Sigmoid colon (tissue), 7 donors: ENCODE measurements at places on chromosomes 12 and 14. TPM values are rescaled to one million over a fixed set of nuclear protein-coding genes. Genes with fewer than 3 reads are reported as not detected.

MSI1 gene
- polyA plus RNA-seq, result 1.2 TPM

- peak; percentile 97 for DNase-seq
- H3K4me1 ChIP-seq, result peaks cover 57% of the 10 kb centered on the region
- H3K36me3 ChIP-seq, result no peaks in the 10 kb centered on the region
- H3K4me3 ChIP-seq, result peak overlapping the region; percentile 69
- no peaks in the 10 kb centered on the region for H3K27me3 ChIP-seq
- H3K27ac ChIP-seq, result peak overlapping the region; percentile 89
These were observed 14.6 kb upstream of the NR4A1 start for GRCh38 chr12:52036587-52037171.

DNA sequence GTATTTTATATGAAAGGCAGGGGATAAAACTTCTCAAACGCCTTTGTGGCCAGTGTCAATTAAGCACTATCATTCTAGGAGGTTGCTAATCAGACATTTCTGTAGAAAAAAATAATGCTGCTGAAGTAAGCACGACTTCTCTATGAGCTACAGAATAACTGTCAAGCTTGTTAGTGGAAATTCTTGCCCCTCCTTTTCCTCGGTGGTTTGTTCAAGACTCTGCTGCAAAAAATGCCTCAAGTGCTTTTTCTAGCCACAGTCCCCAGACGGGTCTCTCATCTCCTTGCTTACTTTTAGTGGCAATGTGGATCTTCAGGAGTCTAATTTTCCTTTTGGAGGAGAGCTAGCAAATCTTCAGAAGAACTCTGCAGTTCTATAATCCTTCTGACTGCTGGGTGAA is 452.0 kb downstream of the FUT8 start:
- no peak for DNase-seq
- H3K27me3 ChIP-seq, result no peaks in the 10 kb centered on the region
- no peaks in the 10 kb centered on the region for H3K36me3 ChIP-seq
- no peak overlapping the region for H3K4me3 ChIP-seq
- no peaks in the 10 kb centered on the region for H3K4me1 ChIP-seq

DNA sequence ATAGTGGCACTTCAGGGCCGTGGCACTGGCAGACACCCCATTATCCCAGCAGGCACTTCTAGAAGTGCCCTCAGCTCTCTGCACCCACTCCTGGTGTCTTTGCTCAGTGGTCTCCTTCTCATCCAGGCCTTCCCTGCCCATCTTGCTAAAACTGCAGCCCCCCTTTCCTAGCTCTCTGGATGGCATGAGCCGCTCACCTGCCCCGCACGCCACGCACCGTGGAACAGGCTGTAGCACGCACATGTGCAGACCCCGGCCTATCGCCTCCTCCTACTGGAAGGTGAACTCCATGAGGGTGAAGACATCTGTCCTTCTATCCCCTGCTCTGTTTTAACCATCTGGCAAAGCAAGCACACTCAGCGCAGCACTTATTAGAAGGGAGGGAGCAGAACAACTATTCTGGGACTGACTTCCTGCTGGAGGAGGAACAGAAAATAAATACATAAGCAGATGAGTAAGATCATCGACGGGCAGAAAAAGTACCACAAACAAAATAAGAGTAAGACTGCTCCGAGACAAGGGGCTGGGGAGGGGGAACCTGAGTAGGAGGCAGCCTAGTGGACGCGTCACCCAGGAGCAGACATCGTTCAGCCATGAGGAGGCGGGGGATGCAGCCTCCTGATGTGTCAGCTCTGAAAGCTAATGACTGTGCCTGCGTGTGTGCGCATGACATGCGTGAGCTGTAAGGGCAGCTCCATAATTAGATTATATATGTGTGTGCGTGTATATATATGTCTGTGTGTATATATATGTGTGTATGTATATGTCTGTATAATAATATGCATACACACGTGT is 7.8 kb upstream of the FZD10 start:
- peaks cover 5% of the 10 kb centered on the region for H3K27me3 ChIP-seq
- no peak overlapping the region for H3K4me3 ChIP-seq
- H3K27ac ChIP-seq, result no peak overlapping the region
- no peak for DNase-seq
- no peaks in the 10 kb centered on the region for H3K4me1 ChIP-seq

DNA sequence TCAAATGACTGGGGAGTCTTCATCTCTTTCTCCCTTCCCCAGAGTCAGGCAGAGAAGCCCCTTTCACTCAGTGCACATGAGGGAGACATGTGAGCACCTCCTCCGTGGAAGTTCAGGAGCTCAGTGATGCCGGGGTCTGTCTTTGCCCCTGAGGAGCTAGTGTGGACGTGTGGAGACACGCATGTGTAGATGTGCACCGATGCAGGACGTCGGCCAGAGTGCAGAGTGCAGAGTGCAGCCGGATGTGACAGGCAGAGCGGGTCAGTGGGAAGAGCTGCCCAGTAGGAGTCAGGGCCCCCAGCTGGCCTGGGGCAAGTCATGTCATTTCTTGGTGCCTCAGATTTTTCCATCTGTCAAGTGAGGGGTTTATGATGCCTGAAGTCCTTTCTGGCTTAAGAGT is 20.7 kb downstream of the TSPAN9 start:
- no peak for DNase-seq
- H3K27ac ChIP-seq, result peak overlapping the region; percentile 49
- no peaks in the 10 kb centered on the region for H3K27me3 ChIP-seq
- peaks cover 23% of the 10 kb centered on the region for H3K4me1 ChIP-seq
- H3K36me3 ChIP-seq, result no peaks in the 10 kb centered on the region
- H3K4me3 ChIP-seq, result no peak overlapping the region

GRCh38 chr12:113207613-113208040 is 13.6 kb upstream of the TPCN1 start:
- H3K4me3 ChIP-seq, result no peak overlapping the region
- H3K27me3 ChIP-seq, result no peaks in the 10 kb centered on the region
- H3K27ac ChIP-seq, result peak overlapping the region; percentile 49
- no peaks in the 10 kb centered on the region for H3K4me1 ChIP-seq
- no peaks in the 10 kb centered on the region for H3K36me3 ChIP-seq
- no peak for DNase-seq

GRCh38 chr12:103326190-103326589 is 169.6 kb downstream of the C12orf42 start:
- no peaks in the 10 kb centered on the region for H3K27me3 ChIP-seq
- no peak for DNase-seq
- H3K36me3 ChIP-seq, result no peaks in the 10 kb centered on the region
- no peak overlapping the region for H3K27ac ChIP-seq
- H3K4me1 ChIP-seq, result no peaks in the 10 kb centered on the region

GRCh38 chr14:90562652-90563051 is 165.8 kb downstream of the CALM1 start:
- no peak overlapping the region for H3K27ac ChIP-seq
- H3K4me3 ChIP-seq, result no peak overlapping the region
- H3K36me3 ChIP-seq, result no peaks in the 10 kb centered on the region
- H3K27me3 ChIP-seq, result no peaks in the 10 kb centered on the region
- H3K4me1 ChIP-seq, result peaks cover 26% of the 10 kb centered on the region

- H3K27ac ChIP-seq, result no peak overlapping the region
- no peaks in the 10 kb centered on the region for H3K4me1 ChIP-seq
- H3K4me3 ChIP-seq, result no peak overlapping the region
- no peaks in the 10 kb centered on the region for H3K36me3 ChIP-seq
These were observed 55.1 kb downstream of the CMAS start for GRCh38 chr12:22100958-22101748.

- H3K4me3 ChIP-seq, result no peak overlapping the region
- H3K27ac ChIP-seq, result no peak overlapping the region
- no peaks in the 10 kb centered on the region for H3K27me3 ChIP-seq
- H3K4me1 ChIP-seq, result no peaks in the 10 kb centered on the region
- H3K36me3 ChIP-seq, result no peaks in the 10 kb centered on the region
These were observed 35.9 kb downstream of the BBS10 start for GRCh38 chr12:76312315-76312714.

- no peak overlapping the region for H3K4me3 ChIP-seq
- H3K27ac ChIP-seq, result no peak overlapping the region
- H3K4me1 ChIP-seq, result no peaks in the 10 kb centered on the region
These were observed 76.4 kb downstream of the RGS6 start for GRCh38 chr14:72008666-72009065.

DNA sequence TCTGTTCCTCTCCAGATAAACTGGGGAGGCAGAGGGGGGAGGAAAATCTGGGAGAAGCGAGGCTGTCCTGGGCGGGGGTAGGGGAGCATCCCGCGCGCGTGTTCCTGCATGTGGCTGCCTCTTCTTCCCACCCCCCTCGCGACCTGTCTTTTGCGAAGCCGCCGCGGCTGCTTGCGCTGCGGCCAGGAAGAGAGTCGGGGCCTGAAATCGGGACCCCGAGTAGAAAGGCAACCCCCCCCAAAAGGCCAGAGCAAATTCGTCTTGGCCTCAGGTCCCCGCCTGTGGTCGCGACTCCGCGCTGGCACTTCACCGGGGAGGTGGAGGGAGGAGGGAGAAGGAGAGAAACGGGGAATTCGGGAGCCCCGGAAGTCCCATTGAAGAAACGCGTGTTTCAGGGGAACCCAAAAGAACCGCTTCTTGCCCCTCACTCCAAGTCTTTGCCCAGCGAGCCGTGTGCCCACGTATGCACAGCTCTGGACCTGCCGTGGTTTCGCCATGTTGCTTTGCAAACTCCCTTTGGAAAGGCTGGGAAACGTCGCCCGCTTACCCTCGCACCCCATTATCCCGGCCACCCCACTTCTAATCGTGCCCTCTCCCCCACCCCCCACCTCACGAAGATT is 944 bp downstream of the CCND2 start:
- peak overlapping the region; percentile 82 for H3K4me3 ChIP-seq
- peaks cover 67% of the 10 kb centered on the region for H3K4me1 ChIP-seq
- DNase-seq, result peak; percentile 81

GRCh38 chr14:66238969-66239368 is 247.2 kb upstream of the CCDC196 start:
- H3K4me1 ChIP-seq, result no peaks in the 10 kb centered on the region
- no peaks in the 10 kb centered on the region for H3K27me3 ChIP-seq
- no peak overlapping the region for H3K4me3 ChIP-seq
- no peak for DNase-seq
- no peaks in the 10 kb centered on the region for H3K36me3 ChIP-seq

- peaks cover 29% of the 10 kb centered on the region for H3K36me3 ChIP-seq
- H3K27me3 ChIP-seq, result no peaks in the 10 kb centered on the region
- no peak overlapping the region for H3K27ac ChIP-seq
- no peak for DNase-seq
These were observed 7.7 kb downstream of the DCTN2 start for GRCh38 chr12:57539134-57539768.

DNA sequence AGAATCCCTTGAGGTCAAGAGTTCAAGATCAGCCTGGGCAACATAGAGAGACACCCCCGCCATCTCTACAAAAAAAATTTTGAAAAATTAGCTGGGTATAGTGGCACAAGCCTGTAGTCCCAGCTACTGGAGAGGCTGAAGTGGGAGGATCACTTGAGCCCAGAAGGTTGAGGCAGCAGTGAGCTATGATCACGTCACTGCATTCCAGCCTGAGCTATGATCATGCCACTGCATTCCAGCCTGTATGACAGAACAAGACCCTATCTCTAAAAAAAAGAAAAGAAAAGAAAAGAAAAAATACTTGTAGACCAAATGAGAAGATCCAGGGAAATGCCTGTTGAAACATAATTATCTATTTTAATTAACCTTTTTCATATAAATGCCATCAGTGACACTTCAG is 93.8 kb upstream of the MDM1 start:
- H3K4me1 ChIP-seq, result peaks cover 21% of the 10 kb centered on the region
- no peaks in the 10 kb centered on the region for H3K36me3 ChIP-seq
- no peak for DNase-seq
- H3K4me3 ChIP-seq, result no peak overlapping the region
- no peak overlapping the region for H3K27ac ChIP-seq

DNA sequence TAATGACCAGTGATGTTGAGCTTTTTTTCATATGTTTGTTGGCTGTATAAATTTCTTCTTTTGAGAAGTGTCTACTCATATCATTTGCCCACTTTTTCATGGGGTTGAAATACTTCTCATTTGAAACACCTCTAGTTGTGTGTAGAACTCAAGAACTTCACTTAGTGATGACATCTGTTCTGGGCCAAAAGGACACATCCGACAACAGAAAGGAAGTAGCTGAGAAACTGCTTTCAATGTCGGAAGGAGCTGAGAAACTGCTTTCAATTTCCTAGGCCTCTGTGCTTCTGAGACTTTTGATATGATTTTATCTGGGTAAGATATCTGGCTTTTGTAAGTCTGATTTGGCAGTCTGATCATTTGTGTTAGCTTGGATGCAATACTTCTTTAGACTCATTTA is 635.3 kb downstream of the TMTC2 start:
- no peak overlapping the region for H3K4me3 ChIP-seq
- DNase-seq, result no peak
- H3K27me3 ChIP-seq, result no peaks in the 10 kb centered on the region
- H3K36me3 ChIP-seq, result no peaks in the 10 kb centered on the region
- H3K27ac ChIP-seq, result no peak overlapping the region

CMA1 gene
- not detected for polyA plus RNA-seq

- peaks cover 76% of the 10 kb centered on the region for H3K4me1 ChIP-seq
- H3K27ac ChIP-seq, result peak overlapping the region; percentile 93
- peak; percentile 38 for DNase-seq
- H3K4me3 ChIP-seq, result no peak overlapping the region
- H3K27me3 ChIP-seq, result no peaks in the 10 kb centered on the region
These were observed 3.4 kb downstream of the PLEKHG3 start for GRCh38 chr14:64707661-64708060.

DNA sequence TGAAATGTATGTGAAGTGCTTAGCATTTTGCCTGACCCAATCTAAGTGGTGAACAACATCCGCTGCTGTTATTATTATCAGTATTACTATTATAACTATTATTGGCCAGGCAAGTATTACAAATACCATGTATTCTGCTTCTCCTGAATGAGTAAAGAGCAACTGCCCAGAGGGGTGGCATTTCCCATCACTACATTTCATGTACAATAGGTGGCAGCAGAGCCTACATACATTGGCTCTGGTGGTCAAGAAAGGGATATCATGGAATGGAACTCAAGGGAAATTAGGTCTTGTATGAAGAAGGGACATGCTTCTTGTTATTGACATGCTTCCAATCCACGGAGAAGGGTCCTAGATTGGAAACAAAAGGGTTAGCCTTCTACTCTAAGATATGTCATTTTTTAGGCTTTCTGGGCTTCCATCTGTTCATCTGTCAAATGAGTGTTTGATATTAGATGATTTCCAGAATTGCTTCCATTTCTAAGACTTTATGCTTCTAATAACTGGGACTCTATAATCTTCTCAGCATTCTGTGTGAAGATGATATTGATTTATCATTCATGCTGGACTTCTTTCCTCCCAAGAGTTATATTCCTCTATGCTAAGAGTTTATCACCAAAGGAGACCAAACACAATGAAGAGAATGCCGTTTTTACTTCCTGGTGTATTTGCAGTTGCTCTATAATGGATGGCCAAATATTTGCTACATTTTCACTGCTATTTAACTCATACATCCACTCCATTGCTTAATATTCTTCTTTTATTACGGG is 239.1 kb downstream of the SSPN start:
- no peak for DNase-seq
- H3K4me1 ChIP-seq, result no peaks in the 10 kb centered on the region
- H3K27me3 ChIP-seq, result no peaks in the 10 kb centered on the region
- H3K4me3 ChIP-seq, result no peak overlapping the region
